ENCODE measurements at places on chromosomes 3 and 15.

- no peak for DNase-seq
Observed at GRCh38 chr3:81753416-81754027, 7.9 kb downstream of the GBE1 start.

GRCh38 chr3:36774052-36774451 lies 9.7 kb upstream of the DCLK3 start:
- DNase-seq, result no peak

- no peak for DNase-seq
Observed at GRCh38 chr15:65651831-65652749, 30.4 kb downstream of the SLC24A1 start.

DNA sequence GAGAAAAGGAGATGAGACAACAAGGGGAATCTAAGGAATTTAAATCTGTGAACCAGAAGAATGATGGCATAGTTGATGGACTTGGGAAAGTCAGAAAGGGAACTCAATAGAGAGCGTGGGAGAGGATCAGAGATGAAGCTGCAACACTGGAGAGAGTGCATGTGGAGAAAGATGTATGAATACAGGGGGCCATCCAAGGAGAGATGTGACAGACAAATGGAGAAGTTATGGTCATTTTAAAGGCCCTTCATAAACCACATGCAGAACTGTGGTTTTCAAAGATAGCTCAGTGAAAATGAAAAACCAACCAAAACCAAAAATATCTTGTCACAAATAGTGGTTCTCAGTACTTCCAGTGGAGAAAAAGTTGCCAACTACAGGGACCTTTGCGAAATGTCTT lies 265.2 kb downstream of the SUCLG2 start:
- no peak for DNase-seq

GRCh38 chr3:72152551-72153476 lies 367.9 kb upstream of the PROK2 start:
- DNase-seq, result peak; percentile 34

- DNase-seq, result peak; percentile 78
Observed at GRCh38 chr3:31668242-31668641, 135.5 kb downstream of the STT3B start.

- peak; percentile 30 for DNase-seq
Observed at GRCh38 chr3:194205675-194206133, 69.8 kb downstream of the HES1 start.

- DNase-seq, result no peak
Observed at GRCh38 chr3:54837964-54838363, 89.9 kb downstream of the LRTM1 start.

DNA sequence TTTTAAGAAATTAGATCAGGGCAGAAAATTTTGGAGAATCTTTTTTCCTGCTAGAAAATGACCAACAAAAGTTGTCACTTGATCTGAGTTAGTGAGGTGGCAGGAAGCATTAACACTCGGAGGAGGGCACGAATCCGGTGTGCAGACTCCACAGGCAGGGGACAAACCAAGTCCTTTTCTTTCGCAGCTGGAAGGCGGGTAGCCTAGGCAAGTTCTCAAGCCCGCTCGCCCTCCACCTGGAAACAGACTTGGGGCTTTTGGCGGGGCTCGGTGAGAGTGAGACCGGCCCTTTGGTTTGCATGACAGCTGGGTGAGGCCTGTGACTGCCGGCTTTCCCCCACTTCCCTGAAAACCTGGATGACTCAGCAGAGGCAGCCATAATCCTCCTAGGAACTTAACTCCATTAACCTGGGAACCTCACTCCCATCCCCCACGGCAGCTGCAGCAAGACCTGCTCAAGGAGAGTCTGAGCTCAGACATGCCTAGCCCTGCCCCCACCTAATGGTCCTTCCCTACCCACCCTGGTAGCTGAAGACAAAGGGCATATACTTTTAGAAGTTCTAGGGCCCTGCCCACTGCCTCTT lies 134.8 kb downstream of the MFSD1 start:
- peak; percentile 28 for DNase-seq

All from bronchial epithelial cell (primary cell).